ENCODE measurements at places on chromosomes 11 and 22.

- DNase-seq = no peak
Measured at GRCh38 chr11:26557666-26558065, 14.4 kb downstream of the MUC15 start.

DNA sequence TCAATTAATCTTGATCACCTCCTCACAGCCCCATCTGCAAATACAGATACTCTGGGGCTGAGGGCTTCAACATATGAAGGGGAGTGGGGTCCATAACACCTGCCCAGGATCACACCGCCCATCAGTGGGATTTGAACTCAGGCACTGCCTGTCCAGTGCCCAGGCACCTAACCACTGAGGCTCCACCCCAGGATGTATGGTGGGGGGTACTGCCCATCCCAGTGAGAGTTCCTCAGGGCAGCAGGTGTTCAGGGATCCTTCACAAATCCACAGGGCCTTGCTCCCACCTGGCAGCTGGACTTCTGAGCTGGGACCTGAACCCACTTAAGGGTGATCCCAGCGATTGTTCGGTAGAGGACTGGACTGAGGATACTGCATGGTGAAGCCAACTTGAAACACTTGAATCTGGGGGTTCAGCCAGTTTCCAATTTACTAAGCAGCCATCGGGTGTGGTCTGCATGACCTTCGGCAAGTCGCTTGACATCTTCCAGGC is 33.3 kb downstream of the PRDM11 start:
- DNase-seq = no peak

- no peak for DNase-seq
Measured at GRCh38 chr11:111513240-111513605, 1.0 kb upstream of the BTG4 start.

DNA sequence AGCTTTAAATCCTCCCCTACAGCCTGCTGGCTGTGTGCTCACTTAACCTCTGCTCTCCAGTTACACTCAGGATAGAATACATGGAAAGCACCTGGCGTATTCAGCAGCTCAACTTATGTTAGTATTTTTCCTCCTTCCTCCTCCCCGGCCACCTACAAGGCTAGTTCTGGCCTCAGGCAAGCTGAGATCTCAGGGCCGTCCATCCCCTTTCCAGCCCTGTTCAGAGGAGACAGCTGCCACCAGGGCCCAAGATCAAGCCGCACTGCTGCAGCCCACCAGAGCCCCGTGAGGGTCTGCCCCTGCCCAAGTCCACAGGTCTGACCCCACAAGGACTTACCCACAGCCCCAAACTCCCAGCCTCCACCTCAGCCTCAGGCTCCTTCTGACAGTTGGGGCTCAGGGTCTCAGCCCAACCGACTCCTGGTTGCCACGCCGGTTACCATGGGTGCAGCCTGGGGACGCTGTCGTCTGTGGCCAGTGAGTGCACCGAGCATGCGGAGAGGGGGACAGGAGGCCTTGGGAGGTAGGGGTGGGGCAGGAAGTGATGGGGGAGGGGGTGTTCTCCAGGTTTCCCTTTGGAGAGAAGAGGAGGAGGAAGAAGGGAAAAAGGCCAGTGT is at the start of gene C11orf16:
Gene C11orf16 (minus strand): TSS at position 384 of the 617 bp plus-strand sequence. CDS start 639 bp downstream, outside the sequence.
- no peak for DNase-seq

GRCh38 chr11:72598906-72599305 is 75.3 kb downstream of the PDE2A start:
- no peak for DNase-seq

GRCh38 chr11:74203966-74204365 is 32.9 kb downstream of the PPME1 start:
- no peak for DNase-seq

DNA sequence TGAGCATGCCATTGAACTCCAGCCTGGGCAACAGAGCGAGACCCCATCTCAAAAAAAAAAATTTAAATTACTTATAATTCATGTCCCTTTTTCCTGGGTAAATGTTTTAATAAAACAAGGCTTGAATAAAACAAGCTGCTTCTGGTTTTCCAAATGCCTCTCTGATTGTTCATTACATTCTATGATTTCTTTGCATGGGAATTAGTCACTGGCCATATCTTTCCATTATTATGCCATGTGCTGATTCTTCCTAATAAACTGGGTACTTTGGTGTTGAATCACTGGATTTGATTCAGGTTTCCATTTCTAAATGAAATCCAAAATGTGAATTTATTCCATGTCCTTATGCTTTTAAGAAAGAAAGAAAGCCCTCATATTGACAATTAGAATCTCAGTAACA is 42.6 kb downstream of the ZNF215 start:
- DNase-seq = no peak

- no peak for DNase-seq
Measured at GRCh38 chr11:70532066-70532440, 133.7 kb downstream of the CTTN start.

- no peak for DNase-seq
Measured at GRCh38 chr11:103940551-103940950, 95.9 kb upstream of the DDI1 start.

DNA sequence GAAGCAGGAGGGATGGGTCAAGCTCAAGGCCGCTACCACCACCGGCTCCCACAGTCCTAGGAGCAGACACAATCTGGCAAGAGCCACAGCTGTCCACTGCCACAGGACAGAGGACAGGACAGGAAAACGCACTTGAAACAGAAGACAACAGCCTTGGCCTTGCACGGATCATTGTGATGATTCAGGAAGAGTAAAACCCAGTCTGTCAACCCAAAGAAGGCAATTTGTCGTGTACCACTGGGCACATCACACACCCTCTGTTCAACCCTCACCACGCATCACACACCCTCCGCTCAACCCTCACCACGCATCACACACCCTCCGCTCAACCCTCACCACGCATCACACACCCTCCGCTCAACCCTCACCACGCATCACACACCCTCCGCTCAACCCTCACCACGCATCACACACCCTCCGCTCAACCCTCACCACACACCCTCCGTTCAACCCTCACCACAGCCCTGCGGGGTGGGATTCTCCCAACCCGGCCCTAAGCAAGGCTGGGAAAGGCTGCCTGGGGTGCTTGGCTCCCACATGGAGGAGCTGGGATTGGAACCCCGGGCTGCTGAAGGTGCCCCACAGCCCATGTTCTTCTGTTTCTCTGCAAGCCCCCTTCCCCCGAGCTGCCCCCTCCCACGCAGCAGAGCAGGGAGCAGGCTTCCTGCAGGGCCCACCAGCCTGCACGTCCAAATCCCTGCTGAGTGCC is 11.3 kb upstream of the CDC42BPG start:
- DNase-seq = no peak

GRCh38 chr22:47544696-47545095 is 782.2 kb downstream of the TBC1D22A start:
- DNase-seq = no peak

- DNase-seq = no peak
Measured at GRCh38 chr11:117572129-117572528, 224.9 kb downstream of the DSCAML1 start.

GRCh38 chr11:122895563-122895962 is 13.0 kb downstream of the JHY start:
- DNase-seq = no peak

DNA sequence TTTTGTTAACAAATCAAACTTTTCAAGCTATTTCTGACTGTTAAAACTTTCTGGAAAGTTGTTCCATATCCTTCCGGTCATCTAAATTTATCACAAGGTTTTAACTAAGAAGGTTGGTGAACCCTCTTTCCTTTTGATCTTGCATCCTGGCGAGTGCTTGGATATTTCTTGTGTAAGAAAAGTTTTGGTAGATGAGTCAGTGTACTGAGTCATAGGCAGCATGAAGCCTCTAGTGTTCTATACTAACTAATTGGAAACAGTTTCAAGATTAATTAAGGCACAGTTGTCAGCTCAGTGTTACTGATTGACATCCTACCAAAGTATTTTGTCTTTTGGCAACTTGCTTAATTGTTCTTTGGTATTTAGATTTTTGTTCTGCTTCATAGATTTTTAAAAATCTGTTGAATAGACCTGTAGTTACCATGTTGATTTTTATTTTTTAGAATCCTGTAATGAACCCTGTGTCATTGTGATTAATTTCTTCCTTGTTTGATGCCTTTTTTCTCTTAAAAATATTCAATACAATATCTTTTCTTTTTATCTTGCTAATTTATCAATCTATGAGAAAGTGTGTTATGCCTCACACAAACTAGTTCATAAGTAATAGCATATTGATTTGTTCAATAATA is 38.0 kb downstream of the METTL15 start:
- DNase-seq = no peak

DNA sequence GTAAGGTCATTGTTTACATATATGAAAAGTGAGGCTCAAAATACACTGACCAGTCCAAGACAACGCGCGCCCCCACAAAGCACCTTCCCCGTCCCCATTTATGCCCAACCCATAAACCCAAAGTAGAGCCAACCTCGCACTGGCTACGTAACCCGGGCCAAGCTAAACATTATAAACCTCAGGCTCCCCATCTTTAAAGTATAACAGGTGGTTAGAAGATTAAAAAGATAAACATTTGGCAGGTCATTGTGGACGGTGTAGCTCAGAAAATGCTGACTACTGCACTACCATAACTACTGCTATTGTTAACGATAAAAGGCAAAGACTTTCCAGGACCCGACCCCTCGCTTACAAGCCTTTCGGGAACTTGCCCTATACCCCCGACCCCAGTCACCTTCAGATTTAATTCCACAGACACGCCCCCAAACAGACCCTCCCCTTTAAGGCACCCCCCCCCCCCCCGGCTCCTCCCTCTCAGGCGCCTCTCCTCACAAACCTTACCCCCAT is 470 bp downstream of the NUMA1 start:
- no peak for DNase-seq

- peak; percentile 9 for DNase-seq
Measured at GRCh38 chr22:23216461-23217170, 36.3 kb downstream of the BCR start.

DNA sequence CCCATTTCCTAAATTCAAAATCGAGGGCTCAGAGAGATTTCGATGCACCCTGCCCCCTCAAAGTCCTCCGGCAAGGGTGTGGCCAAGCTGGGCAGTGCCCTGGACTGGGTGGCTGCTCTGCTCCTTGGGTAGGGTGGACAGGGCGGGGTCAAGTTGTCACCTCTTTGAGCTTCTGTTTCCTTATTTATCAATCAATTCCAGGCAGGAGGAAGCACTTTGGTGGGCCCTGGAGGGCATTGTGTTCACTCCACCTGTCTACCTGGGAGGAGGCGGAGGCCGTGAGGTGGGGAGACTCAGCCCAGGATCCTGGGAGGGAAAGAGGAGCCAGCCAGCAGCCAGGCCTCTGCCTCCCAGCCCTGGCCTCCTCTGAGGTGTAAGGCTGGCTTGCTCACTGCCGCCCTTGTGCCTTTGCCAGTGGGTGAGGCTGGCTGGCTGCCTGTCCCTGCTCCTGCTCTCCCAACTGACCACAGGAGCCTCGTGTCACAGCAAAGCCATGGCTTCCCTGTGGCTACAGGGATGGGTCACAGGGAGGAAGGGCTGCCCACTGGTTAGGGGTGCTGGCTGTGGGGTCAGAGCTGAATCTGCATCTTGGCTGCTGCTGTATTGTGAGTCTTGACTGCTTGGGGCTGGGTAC is 25.5 kb upstream of the SHISAL1 start:
- DNase-seq = no peak

Data from stimulated activated CD4-positive, alpha-beta T cell treated with anti-CD3 and anti-CD28 coated beads, TNF-alpha, amount 100 ng/mL, for 1 hour (primary cell).